ENCODE measurements at places on chromosomes 1 and 21.
A peak's percentile ranks its signal among the peaks of the same experiment; 100 is the strongest.

DNA sequence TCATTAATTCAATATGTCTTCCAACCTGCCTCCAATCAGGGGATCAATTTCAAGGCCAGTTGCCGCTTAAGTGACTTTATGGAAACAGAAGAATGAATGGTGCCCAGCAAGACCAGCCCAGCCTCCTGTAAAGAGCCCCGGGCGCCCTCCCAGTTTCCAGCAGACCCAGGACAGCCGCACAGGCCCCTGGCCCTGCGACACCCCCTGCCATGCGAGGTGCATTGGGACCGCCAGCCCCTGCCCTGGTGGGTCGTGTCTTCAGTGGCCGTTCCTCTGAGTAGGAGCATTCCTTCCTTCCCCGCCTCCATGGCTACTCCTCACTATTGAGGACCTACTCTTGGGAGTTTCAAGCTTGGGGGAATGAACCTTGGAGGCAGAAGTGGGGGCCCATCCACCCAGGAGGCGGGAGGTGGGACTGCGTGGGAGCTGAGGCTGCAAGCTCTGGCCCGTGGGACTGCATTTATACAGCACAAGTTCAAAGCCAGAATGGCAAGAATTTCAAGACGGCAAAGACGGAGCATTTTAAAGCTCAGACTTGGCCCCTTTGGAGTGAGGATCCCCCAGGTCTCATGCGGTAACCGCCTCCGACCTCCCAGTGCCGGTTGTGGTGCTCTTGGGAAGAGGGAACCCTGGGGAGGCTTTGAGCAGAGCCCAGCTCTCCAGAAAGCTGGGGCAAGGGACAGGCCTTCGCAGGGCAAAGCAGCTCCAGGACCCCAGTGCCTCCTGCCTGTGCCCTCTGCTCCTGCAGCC lies 73.1 kb upstream of the ACTRT2 start:
- no peak for DNase-seq

DNA sequence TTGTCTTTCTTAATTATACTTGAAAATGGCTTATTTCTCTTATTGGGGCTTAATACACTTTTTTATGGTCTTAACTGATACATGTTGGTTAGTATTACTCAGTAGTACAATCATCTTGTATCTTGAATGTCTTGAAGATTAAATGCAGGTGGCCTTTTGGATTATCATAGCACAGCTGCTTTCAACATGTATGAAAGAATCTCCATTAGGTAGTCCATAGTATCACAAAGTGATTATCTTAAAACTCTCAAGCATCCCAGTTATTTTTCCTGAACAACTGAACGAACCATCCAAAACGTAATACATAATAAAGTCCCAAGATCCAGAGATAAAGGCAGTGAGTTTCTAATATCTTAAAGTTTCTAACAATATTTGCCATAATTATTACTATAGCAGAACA lies 51.7 kb upstream of the MYOCOS start:
- DNase-seq: no peak

- DNase-seq: no peak
Measured at GRCh38 chr1:205965036-205965884, 22.0 kb upstream of the SLC26A9 start.

DNA sequence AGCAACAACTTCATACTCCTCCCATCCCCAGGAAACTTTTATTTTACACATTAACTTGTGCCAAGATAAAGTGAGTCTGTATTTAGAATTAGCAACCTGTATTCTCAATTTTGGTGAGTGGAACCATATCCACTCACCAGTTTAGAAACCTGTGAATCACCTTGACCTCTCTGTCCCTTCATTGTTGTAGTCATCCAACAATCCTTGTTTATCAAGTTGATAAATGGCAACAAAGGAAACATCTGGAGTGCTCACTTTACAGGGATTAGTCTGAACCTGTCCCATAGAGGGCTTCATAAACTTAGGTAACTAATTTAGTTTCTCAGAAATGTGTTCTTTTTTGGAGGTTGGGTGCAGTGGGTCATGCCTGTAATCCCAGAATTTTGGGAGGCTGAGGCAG lies 3.9 kb upstream of the CLSPN start:
- no peak for DNase-seq

DNA sequence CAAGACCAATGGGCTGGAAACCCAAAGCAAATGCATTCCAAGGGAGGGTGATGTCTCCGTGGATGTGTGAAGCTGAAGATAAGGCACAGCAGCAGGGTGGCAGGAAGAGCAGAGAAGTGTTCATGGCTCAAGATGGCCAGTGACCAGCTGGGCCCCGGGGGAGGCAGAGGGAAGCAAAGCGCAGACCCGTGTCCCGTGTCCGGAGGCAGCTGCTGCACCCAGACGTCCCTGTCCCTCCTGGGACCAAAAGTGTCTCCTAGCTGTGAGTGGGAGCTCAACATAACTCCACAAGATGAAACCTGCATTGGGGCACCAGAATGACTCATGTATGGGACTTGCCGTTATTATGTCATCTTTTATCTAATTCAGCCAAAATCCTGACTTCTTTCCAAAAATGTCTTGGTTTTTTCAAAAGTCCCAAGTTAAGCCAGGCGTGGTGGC lies 118.2 kb downstream of the RIPK4 start:
- DNase-seq: no peak

DNA sequence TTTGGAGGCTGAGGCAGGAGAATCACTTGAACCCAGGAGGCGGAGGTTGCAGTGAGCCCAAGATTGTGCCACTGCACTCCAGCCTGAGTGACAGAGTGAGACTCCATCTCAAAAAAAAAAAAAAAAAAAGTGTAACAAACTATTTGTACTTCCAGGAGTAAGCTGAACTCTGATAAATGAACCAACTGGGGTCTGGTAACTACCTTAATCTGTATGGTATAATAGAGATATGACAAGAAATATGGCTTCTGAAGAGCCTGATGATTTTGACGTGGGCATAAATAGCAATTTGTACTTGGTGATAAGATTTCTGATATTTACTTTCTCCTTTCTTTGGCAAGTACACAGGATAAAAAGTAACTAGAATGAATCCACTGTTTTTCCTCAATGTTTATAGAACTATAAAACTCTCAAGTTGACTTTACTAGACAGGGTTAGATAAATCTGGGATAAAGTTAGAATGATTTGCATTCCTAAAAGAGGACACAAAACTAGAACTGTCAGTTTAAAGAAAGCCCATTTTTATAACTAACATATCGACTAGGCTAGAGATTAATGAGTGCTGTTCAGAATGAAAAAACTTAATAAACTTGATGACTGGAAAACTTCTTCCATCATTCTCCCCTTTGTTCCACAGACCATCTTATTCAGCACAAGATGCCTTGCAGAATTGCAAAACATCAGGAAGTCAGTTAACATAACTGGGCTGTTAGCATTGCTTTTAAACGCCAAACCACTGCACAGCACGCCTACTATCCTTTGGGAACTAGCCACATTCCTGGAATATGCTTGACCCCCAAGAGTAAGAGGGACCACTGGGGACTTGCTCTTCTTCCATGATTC lies 51.5 kb upstream of the EDARADD start:
- DNase-seq: no peak

GRCh38 chr1:217562229-217562878 lies 68.5 kb downstream of the GPATCH2 start:
- peak; percentile 80 for DNase-seq

DNA sequence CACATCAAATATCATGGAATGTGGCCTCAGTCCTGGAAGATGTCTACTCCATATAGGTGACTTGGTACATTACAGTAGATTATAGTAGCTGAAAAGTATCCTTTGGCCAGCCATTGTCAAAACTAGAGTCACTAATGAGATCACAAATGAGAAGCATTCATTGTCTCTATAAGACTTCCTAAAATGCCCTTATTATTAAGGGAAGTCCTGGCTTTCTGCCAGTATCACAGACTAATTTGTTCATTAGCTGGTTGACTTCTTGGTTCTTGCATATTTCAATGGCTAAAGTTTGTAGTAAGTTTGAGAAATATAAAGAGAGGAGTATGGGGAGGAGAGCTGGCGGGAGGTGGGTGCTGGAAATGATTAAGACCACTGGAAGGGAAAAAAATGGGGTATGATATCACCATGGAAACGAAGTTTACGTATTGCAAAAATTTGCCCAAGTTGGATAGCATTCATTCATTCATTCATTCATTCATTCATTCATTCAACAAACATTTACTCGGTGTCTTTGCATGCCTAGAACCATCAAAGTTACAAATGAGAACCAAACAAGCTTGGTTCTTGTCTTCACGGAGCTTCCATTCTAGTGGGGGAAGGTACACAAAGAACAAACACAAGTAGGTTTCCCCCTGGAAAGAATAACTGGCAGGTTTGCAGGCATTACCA lies 11.7 kb upstream of the B3GALNT2 start:
- DNase-seq: no peak

- no peak for DNase-seq
Measured at GRCh38 chr1:201028461-201028889, 5.0 kb upstream of the KIF21B start.
